ENCODE measurements at places on chromosomes 1 and 21.

- no peak for DNase-seq
Observed at GRCh38 chr1:99677416-99677815, 31.5 kb downstream of the PALMD start.

DNA sequence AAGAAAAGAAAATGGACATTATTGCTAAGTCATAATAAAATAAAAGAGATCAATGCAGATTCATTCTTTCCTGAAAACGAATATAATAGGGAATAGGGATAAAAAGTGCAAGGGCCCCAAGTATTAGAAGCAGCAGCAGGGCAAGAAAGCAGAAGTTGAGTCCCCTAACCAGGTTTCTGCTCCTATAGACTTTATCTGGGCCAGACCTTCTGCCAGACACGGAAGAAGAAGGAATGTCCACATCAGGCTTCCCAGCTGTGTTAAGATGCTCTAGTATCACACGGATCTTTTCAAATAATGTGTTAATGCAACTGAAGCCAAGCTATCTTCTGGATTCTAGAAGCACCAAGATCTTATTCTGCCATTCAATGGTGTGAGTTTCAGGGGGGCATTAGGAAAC is 26.9 kb downstream of the CD244 start:
- DNase-seq, result no peak

GRCh38 chr1:7046314-7046713 is 261.1 kb downstream of the CAMTA1 start:
- no peak for DNase-seq

DNA sequence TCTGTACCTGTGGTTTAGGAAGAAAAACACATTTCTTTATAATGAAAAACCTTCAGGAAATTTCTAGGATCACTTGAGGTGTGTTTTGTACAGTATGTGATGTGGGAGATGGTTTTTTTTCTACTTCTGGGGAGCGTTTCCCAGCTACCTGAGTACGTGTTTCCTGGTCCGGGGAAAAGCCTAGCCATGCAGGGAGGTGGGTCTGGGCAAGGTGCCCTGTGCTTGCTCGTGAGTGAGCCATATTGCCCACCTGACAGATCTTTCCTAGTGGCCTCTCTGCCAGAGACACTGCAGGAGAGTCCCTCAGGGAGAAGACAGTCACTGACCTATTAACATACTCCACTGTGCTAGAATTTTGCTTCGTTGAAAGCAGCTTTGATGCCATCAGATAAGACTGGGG is 41.3 kb downstream of the TRPM2 start:
- no peak for DNase-seq

DNA sequence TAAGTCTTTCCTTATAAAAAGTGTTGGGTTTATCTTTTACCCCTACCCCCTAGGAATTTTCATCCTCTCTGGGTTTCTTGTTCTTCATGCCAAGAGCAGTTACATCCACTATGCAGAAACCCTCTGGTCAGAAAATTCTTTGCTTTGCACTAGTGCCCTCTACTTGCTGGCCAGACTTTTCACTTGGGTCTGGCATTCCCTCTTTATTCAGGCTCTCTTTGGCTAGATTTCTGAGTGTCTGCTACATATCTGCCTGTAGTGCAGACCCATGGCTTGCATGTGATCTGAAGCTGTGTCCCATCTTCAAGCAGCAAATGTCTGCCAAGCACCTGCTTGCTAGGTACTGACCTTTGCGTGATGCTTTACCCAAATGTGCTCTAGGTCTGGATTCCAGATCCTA is 237.0 kb downstream of the GPATCH2 start:
- no peak for DNase-seq

GRCh38 chr1:42340901-42341300 is 5.9 kb upstream of the FOXJ3 start:
- no peak for DNase-seq

DNA sequence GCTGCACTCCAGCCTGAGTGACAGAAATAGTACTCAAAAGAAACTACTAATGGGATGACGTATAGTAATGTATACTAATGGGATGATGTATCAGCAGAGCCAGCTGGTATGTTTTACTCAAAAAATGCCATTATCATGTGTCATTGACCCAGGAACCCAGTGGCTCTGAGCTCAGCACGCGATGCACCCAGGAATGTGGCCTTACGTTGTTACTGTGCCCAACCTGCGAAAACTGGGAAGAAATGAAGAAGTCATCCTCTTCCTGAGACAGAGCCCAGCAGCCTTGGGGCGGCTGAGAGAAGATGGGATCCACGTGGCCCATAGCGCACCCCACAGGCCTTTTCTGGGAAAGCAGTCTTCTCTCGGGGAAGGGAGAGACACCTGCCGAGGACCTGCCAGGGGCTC is 8.8 kb downstream of the UBE2J2 start:
- no peak for DNase-seq

- DNase-seq, result no peak
Observed at GRCh38 chr1:193184776-193185175, 1.6 kb downstream of the B3GALT2 start.

DNA sequence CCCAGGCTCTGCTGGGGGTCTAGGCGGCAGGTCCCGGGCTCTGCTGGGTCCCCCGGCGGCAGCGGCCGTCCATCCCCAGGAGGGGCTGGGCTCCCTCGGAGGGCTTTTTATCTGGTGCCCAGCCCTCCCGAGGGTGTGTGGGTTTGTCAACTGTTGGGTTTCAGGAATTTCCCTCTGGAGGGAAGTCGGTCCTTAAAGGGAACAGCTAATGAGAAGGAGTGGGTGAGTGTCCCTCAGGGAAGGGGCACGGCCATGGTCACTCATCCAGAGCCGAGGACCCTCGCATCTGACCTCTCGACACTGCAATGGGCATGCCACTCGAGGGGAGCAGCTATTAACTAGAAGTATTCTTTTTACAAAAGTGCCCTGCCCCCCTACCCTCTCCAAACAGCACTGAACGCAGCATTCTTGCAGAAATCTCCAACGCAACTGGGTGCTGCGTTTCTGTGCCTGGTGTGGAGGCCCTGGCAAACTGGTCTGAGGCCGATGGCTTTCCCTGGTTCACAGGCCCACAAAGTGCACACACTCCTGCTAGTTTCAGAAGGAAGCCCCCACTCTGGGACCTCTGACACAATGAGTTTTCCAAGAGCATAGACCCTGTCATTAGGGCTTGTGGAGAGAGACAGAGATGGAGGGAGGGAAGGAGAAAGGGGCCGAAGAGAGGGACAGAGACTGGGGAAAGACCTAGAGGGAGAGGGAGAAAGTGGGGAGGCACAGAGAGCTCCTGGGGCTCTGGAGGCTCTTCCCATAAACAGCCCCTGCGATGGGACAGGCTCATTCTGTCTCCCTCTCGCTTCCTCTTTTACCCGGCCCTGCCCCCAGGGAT is 1.0 kb upstream of the TSPEAR start:
- no peak for DNase-seq

- DNase-seq, result no peak
Observed at GRCh38 chr1:15953791-15954241, 22.1 kb downstream of the ZBTB17 start.

- DNase-seq, result no peak
Observed at GRCh38 chr1:24302209-24302611, 16.9 kb upstream of the GRHL3 start.

DNA sequence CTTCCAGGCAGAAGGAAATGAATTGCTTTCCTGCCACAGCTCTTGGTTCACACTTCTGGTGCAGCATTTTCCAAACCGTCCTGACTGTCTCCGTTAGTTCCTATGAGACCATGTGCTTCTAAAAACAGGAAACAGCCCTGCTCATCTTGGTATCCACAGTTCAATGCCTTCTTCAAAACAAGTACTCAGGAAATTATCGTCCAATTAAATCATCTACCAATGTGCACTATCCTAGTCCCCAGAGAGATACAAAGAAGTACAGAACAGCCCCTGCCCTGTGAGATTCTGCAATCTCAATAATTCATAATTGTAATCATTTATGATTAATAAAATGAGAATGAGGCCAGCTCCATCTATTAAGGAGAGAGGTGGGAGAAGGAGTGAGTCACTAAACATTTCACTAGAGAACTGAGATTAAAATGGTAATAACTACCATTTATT is 11.2 kb downstream of the CLEC20A start:
- no peak for DNase-seq

GRCh38 chr1:11562664-11563063 is 83.7 kb downstream of the DISP3 start:
- no peak for DNase-seq

- DNase-seq, result no peak
Observed at GRCh38 chr1:25848531-25848930, 10.7 kb downstream of the AUNIP start.

Data from NT2/D1 (cell line).